Kasumi-1 (cell line): ENCODE measurements at places on chromosomes 5 and 9.

DNA sequence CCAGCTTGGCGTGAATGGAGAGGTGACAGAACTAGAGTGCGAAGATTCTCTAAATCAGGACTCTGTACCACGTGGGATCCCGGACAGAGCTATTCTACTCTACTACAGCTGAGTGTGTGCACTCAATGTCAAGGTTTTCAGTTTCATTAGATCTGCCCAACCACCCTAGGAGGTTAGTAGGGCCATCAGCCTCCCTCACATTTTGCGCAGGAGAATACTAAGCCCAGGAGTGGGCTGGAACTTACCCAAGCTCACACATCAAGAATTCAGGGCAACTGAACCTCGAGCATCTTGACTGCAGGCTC is 68.3 kb upstream of the TBC1D2 start:
- no peak for DNase-seq

GRCh38 chr5:58739051-58739450 is 156.2 kb downstream of the RAB3C start:
- DNase-seq = no peak

GRCh38 chr5:73119451-73120157 is 771 bp upstream of the TMEM171 start:
- no peak for DNase-seq

GRCh38 chr5:135484674-135485086 is 32.5 kb upstream of the TIFAB start:
- DNase-seq = no peak

DNA sequence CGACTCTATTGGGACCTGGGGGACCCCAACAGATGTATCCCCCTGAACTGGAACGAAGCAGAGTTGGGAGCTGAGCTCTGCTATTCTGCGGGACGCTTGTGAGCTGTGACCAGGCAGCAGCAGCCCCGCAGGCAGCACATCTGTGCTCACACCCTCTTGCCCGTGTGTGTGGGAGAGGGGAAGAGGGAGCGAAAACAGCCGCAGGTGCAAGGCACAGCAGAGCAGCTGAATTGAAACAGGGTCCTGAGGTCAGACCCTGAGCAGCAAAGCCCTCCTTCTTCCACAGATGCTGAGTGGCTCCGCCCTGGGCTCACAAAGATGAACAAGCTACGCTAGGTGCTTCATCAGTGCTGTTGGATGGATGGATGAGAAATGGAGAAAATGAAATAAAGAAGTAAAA is 198.7 kb downstream of the HSPA4 start:
- DNase-seq = no peak

DNA sequence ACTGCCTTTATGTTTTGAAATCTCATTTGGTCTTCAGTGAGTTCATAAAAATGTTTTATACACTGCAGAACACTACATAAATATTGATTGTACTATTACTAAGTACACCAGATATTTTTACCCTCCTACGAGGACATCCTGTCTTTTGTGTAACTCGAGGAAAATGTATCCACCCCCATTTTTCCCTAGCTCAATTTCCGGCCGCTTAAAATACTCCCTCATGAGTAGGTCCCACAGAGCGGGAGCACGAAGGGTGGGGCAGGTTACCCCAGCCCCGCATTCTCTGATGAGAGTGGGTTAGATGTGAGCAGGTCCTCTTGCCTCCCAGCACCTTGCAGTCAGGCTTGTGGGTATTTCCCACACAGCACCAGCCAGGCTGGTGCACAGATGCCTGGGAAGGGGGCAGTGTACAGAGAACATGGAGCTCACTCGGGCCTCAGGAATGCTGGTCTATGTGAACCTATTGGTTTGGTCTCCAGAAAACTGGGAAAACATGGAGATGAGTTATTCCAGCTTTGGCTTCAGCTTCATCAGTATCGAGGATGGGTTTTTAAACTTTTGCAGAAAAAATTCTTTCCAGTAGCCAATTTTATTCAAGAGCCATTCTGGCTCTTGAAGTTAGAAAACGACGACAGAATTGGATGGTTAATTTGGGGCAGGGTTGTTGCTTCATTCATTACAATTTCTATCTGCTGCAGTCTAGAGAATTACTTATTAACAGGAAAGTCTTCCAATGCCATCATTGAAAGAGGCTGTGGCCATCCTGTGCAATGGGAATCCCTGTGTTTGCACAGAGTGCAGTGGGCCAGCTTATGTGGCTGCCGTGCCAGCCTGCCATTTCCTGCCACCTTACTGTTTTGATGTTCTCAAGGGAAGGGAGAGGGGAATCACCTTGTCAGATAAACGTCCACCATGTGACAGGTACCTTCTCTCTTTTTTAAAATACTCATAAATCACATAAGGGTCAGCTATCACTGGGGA is 73.2 kb downstream of the WDR41 start:
- no peak for DNase-seq

DNA sequence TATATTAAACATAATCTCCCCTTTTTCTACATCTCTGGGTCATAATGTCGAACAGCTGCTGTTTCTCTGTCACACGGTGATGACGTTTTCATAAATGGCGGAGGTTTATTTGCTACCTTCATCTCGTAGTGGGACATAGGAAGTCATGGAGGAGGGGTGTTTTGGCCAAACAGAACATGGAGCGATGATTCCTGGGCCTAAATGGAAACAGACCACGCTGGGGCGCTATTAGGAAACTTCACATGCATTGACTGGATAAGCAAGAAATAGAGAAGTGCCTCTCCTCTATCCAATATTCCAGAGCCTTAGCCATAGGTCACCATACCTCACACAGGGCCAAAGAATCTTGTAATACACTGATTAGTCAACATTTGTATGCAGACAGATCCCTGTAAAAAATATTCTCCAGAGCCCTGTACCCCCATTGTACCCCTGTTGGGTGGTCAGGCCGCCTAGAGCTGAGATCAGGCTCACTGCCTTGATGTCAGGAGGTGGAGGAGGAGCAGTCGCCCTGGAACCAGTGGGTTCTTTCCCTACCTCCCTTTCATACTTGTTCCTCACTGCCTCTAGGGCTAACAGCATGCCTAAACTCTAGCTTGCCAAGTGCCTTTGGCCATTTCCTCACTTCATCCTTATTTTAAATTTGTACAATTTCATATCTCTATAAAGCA is 77.8 kb upstream of the SPIN1 start:
- DNase-seq = no peak

DNA sequence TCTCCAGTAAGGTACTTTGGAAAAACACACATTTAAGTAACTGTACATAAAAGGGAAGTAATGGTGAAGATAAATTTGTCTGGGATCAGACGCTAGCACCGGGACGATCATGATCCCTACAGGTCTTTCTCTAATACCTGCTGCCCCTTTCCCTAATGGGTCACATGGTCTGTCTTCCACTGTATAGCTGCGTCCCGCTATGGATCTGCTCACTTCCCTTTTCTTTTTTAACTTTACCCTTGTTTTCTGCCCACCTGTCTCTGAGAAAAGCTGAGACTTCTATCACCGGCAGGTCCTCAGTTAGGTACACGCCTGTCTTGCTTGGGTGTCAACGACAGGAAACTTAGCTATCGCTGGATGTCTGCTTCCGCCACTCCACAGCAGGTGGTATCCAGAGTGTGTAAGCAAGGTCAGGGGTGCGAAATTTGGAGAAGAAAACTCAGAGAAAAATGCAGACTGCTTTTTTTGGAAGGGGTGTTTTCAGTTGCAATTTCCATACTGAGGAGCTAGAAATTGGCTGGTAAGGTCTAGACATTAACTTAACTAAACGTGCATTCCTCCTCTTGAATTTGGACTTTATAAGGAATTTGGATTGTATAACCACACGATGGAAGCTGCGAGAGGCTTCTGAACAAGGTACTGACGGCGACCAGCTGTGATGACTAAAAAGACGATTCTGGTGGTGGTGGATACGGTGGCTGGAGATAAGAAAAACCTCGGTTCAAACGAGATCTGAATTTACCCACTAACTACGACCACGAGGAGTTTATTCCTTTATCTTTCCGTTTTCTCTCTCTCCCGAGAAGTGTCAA is 1.1 kb upstream of the ICE1 start:
- peak; percentile 6 for DNase-seq

GRCh38 chr9:78325846-78326360 is 29.0 kb downstream of the PSAT1 start:
- no peak for DNase-seq

DNA sequence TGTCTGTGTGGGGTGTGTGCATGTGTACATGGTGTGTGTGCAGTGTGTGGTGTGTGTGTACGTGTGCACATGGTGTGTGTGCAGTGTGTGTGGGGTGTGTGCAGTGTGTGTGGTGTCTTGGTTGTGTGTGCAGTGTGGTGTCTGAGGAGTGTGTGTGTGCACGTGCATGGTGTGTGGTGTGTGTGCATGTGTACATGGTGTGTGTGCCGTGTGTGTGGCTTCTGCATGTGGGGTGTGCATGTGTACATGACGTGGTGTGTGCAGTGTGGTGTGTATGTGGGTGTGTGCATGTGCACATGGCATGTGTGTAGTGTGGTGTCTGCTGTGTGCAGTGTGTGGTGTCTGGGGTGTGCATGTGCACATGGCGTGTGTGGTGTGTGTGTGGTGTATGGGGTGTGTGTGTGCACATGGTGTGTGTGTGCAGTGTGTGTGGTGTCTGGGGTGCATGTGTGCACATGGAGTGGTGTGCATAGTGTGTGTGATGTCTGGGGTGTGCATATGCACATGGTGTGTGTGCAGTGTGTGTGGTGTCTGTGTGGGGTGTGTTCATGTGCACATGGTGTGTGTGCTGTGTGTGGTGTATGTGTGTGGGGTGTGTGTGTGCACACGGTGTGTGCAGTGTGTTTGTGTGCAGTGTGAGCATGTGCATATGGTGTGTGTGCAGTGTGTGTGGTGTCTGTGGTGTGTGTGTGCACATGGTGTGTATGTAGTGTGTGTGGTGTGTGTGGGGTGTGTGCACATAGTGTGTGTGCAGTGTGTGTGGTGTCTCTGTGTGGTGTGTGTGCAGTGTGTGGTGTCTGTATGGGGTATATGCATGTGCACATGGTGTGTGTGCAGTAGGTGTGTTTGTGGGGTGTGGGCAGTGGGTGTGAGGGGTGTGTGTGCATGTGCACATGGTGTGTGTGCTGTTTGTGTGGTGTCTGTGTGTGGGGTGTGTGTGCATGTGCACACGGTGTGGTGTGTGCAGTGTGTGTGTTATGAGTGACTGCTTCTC is 40.6 kb upstream of the ZNG1F start:
- DNase-seq = no peak

DNA sequence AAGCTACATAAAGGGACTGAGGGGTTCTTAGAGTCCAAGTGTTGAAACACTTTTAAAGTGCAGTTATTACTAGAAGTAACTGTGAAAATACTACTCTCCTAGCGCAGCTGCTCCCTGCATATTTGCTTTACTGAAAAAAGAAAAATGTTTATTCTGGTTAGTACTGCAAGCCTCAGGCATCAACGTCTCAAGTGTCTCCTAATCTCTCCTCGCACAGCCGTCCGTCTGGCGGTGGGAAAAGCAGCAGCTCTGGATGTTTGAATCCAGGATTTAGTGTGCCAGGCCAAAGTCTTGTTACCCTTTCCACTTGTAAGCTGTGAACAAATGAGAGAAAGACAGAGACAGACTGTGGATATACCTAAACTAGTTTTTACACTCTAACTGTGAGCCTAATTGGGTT is 31.1 kb downstream of the RORB start:
- no peak for DNase-seq

DNA sequence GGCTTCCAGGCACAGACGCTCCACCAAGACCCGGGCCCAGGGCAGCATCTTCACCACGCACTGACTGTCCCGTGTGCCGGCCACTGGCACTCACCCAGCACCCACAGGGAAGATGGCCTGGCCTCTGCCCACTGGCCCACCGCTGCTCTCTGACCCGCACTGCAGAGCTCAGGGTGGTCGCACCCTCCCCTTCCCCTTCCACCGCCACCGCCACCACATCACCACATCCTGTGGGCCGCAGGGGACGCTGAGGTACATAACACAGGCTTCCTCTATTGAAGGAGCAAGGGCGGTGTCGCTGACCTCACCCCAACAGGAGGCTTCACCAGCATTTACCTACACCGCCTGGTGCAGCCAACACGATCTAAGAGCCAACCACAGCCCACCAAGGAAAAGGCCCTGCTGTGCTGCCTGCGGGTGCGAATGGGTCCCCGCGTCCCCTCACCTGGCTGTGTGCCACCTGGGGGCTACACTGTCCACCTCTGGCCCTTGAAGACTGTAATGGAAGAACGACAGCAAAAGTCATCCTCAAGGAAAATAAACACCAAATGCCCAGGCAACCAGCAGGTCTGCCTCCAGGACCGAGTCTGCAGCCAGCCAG is 101.8 kb downstream of the CAMSAP1 start:
- DNase-seq = no peak

DNA sequence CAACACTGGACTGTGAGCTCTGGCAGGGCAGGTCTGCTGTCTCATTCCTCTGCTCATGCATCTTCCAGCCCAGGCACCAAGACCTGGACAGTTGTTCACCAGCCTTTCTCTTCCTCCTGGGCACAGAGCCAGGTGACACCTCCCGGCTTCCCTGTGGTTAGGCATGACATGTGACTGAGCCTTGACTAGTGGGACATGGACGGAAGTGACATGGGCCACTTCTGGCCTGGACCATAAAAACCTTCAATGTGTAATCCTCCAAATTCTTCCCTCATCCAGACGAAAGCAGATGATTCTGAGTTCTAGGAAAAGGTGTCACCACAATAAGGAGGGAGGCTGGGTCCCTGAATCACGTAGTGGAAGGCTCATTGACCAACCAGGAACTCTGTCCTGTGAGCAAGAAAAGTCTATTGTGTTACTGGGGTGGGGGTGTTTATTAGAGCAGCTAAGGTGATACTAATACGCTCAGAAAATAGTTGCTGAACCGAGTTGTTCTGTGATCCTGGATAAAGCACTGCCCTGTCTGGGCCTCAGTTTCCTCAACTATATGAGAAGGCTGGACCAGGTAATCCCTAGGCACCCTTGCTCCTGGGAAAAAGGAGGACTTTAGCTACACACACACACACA is 26.6 kb upstream of the CRB2 start:
- peak; percentile 13 for DNase-seq

- no peak for DNase-seq
These were observed 65.8 kb upstream of the PAPPA start for GRCh38 chr9:116087751-116088194.

DNA sequence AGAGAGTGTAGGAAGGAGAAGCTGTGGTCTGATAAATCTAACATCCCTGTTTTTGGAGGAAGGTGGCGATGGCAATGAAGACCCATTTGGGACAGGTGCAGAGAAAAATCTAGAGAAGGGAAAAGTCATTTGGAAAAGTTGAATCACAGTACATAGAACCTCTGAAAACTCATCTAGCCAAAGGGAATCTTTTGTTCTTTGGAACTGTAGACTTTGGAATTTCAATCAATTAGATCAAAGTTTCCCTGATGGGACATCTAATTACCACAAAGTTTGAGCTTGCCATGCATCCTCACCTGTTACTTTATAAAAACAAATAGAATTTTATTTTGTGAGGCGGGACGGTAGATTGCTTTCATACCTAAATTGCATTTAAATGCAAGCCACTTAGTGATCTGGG is 294.9 kb downstream of the TRPM3 start:
- DNase-seq = no peak

- DNase-seq = no peak
These were observed 34.1 kb upstream of the GRIA1 start for GRCh38 chr5:153456354-153456753.

GRCh38 chr5:123882965-123883345 is 371.0 kb downstream of the CSNK1G3 start:
- no peak for DNase-seq

- no peak for DNase-seq
These were observed 24.8 kb upstream of the TOMM5 start for GRCh38 chr9:37617161-37617560.

- DNase-seq = no peak
These were observed at the start of gene PLPP7 for GRCh38 chr9:131289301-131290035. Gene PLPP7 (plus strand): TSS chr9:131289723. CDS start chr9:131289998, 275 bp downstream.
